H9 (cell line): ENCODE measurements at places on chromosomes 6 and 20.

DNA sequence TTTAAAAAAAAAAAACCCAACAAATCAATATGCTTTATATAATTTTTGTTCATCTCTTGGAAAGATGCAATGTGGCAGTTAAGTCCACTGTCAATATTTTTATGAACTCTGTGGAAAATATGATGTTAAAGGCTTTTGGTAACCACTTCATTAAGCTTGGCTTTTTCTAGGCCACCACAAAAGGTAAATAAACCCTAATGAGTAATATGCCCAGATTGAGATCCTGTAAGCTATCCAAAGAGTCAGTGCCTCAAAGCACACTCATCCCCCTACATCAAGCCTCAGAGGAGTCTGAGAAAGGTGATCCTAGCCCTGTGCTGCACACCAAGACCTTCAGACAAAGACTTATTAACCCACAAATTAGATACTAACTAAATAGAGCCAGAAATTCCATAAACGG is 121.1 kb downstream of the CDC5L start:
- DNase-seq, result no peak

DNA sequence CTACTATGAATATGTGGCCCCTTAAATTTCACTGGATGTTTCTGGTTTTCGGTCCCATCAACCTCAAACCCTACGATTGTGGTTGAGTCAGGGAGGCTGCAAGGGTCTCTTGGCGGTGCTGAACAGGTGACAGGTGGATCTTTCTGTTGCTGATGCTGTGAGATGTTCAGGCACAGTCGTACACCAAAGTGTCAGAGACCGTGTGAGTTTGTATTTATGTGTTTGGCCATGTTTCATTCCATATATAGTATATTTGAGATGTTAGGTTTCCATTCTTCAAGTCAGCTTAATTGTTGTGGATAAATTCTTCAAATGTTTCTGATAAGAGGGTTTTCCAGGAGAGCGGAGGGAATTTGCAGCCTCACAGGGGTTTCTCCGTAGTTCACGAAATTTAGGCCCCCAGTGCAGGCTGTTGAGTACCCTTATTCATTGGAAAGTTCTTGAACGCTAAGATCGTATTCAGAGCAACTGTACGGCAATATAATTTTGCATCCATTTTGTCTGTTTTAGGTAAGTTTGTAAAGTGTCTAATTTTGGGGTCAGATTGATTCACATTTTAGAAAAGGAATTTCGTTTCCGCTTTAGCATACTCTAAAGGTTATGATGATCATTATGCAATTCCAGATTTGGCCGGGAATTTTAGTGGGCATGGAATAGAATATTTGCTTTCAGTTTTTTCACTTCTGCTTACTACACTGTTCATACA is 1.2 kb downstream of the TAB2 start:
- DNase-seq, result no peak

DNA sequence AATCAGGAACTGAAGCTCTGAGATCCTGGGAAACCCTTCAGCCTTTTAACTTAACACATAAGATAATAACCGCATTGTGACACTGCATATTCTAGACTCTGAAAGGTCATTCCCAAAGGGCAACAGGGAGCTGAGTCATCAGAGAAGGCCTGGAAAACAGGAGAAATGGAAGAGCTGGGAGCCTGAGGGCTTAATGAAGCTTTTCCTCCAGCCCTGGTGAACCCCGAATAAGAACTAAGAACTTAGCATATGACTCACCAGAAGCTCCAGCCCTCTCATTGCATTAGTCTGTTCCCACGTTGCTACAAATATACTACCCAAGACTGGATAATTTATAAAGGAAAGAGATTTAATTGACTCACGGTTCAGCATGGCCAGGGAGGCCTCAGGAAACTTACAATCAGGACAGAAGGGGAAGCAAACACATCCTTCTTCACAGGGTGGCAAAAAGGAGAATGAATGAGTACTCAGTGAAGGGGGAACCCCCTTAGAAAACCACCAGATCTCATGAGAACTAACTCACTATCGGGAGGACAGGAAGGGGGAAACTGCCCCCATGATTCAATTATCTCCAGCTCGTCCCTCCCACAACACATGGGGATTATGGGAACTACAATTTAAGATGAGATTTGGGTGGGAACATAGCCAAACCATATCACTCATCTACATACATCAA is 648.5 kb downstream of the TFAP2A start:
- DNase-seq, result no peak

- no peak for DNase-seq
These were observed 50.8 kb upstream of the FAM83D start for GRCh38 chr20:38875175-38875993.

- DNase-seq, result no peak
These were observed 37.7 kb downstream of the FOXO3 start for GRCh38 chr6:108598305-108598863.

GRCh38 chr20:47334022-47334551 is 22.4 kb downstream of the ZMYND8 start:
- DNase-seq, result no peak

- no peak for DNase-seq
These were observed 3.0 kb downstream of the CFB start for GRCh38 chr6:31948753-31949413.

DNA sequence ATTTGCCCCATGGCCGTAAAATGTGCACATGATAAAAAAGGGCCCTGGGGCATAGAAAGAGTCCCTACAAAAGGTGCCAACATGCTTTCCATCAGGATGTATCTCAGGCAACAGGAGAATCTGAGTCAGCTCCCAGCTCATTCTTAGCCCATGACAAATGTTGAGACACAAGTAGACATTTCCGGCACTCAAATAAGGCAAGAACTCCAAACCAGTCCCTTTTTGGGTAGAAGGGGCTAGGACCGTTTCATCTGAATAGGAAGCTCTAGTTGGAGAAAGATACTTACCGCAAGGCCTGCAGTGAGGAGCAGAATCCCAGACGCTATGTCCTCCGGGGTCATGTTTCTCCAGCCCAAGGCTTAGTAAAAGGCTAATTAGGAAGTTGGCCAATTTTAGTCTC is 261.0 kb upstream of the RIN2 start:
- DNase-seq, result no peak

GRCh38 chr6:161971043-161971442 is 697.2 kb upstream of the AGPAT4 start:
- no peak for DNase-seq

GRCh38 chr6:109284675-109285074 is 97.6 kb downstream of the CD164 start:
- no peak for DNase-seq

DNA sequence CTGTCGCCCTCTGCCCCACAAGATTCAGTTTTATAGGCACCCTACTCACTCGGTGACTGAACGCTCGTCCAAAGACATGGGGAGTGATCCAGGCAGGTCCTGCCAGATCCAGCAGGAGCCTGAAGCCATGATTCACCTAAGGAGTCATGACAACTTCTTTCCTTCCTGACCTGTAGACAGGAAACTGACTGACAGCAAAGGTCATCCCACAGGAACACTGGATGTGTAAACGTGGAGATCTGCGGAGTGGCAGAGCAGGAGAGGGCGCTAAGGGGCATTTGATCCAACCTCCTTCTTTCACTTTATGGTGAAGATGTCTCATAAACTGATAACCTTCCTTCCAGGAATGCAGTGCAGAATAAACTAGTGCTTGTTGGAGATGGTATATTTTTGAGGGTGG is 192.2 kb downstream of the GJA10 start:
- no peak for DNase-seq

DNA sequence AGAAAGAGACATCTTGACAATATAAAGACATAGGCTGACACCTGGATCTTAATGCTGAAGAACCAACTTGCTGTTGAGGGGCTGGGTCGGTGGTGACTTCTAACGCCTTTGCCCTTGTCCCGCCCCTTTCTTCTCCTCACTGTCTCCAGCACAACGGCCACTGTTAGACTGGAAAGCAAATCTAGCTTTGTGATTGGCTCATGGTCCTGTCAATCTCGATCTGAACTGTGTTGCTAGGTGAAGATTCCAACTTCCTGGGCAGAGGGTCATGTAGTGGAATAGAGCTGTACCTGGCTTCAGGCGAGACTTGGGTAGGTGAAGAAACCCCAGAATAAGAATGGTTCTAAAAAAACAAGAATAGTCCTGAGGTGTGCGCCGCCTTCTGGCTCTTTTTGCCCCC is at the start of gene PGK2:
Gene PGK2, minus strand, starts transcription at position 110 of the 400 bp plus-strand sequence. Its CDS starts 98 bp downstream, at position 12.
- peak; percentile 93 for DNase-seq

DNA sequence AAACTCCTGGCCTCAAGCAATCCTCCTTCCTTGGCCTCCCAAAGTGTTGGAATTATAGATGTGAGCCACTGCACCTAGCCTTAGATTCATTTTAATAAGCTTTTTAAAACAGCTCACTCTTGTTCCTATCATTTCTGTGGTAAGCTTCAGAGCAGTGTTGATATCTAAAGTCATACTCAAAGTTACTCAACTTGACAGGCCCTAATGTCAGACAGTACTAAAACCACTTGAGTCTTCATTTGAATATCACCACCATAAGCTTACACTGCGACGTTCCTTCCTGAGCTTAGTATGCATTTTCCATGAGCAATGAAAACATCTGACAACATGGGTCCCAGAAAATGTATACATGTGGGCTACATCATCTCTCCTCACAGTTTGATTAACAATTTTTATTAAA is 6.0 kb downstream of the FUCA2 start:
- no peak for DNase-seq

DNA sequence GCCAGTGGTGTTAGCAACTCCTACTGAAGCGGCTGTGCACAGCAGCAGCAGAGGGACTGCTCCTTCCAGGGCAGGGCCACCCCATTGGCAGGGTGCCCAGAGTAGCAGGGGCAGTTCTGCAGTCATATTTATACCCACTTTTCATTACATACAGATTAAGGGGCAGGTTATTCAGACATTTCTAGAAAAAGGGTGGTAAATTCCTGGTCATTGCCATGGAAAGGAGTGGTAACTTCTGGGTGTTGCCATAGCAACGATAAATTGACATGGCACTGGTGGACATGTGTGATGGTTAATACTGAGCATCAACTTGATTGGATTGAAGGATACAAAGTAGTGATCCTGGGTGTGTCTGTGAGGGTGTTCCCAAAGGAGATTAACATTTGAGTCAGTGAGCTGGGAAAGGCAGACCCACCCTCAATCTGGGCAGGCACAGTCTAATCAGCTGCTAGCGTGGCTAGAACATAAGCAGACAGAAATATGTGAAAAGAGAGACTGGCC is 45.0 kb downstream of the IYD start:
- DNase-seq, result no peak

GRCh38 chr20:63520934-63521601 is 503 bp downstream of the PPDPF start:
- DNase-seq, result peak; percentile 54

DNA sequence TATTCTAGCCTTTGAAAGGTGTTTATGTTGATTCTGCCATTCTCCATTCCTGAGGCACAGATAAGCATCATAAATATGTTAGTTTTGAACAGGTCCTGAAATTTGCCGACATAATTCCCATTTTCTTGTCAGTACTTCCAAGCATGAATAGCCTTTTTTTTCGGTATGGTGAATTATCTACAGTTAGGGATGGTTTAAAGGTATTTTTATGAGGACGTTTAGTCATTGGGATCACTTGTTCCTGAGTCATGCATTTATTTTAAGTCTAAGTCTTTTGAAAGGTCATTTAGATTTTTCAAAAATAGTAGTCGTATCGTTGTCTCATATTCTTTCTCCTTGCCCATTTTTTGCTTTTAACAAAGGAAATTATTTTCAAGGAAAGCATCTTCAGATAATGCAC is 98.7 kb downstream of the PHACTR3 start:
- DNase-seq, result no peak

GRCh38 chr20:2314759-2315439 is 19.1 kb downstream of the TGM3 start:
- no peak for DNase-seq

DNA sequence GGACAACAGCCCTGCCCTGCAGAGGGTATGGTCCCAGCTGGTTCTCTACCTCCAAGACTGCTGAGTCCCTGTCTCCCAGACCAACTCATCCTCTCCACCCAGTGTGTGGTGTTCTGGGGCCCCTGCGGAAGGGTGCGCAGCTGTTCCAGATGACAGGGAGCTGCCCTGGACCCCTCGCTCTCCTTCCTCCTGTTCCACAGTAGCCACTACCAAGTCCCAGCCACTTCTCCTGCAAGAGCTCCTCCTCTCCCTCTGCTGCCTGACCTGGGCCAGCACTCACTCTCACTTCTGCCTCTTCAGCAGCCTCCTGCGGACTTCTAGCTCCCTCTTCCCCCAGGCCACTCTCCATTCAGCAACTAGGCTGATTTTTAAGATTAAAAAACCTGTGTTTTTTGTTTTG is 40.1 kb upstream of the TMEM181 start:
- DNase-seq, result peak; percentile 38

DNA sequence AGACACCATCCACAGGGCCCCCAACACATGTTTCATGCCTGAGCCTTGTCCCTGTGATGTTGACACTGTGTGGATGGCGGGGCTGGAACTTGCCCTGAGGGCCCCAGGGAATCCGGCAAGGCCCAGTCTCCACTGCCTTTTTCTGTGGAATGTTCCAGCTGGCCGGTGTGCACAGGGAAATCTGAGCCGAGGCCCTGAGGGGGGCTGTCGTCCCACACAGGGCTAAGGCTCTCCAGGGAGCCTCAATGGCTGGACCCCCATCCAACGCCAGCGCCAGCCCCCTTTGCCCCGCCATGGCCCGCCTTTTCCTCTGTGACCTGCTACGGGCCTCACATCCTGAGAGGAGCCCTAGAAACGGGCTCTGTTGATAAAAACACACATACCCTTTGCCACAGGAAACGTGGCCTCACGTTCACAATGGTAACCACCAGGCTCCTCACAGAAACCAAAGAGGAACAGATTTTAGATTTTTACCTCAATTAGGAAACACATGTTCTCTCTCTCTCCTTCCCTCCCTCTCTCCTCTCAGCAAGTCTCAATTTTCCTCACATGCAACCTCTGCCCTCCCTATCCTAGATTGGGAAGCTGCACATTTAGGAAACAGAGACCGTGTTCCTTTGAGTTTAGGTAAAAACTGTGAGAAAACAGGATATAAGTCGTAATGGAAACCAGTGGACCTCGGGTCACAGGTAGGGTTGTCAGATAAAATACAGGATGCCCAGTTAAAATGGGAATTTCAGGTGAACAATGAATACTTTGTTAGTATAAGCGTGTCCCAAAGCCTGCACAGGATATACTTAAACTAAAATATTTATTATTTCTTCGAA is 13.7 kb upstream of the ZNF831 start:
- no peak for DNase-seq

DNA sequence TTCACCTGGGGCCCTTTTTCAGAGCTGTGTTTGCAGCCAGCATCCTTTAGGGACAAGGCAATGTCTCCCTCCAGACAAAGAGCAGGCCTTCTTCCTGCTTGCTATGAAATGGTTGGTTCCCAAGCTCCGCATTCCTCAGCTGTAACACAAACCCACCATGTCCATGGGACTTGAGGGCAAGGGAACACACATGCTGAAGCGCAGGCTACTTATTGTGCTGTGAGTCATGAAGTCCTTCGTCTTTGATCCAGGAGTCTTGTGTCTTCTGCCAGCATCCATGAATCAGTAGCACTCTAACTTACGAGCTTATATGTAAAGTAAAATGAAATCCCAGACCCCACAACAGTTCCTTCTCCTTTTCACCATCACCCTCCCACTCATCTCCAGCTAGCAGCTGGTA is 59.0 kb downstream of the ANKRD60 start:
- DNase-seq, result no peak
